Foreskin keratinocyte (primary cell): ENCODE measurements at places on chromosomes 6 and 20. TPM values are rescaled to one million over a fixed set of nuclear protein-coding genes. Genes with fewer than 3 reads are reported as not detected.

The PAK5 gene
- not detected in 2 replicates for total RNA-seq

The SLC52A3 gene
- 2.1 and 2.3 TPM in 2 replicates for total RNA-seq

The LBP gene
- not detected in 2 replicates for total RNA-seq

The NSFL1C gene
- 50.9 and 60.8 TPM in 2 replicates for total RNA-seq

The GGT7 gene
- total RNA-seq: 4.3 and 5.7 TPM in 2 replicates

The GNMT gene
- total RNA-seq: 0.20 and 0.32 TPM in 2 replicates

The GPR6 gene
- not detected in 2 replicates for total RNA-seq

The WFDC5 gene
- 0.51 and 0.53 TPM in 2 replicates for total RNA-seq

The SRSF12 gene
- total RNA-seq: 0.32 and 0.51 TPM in 2 replicates

The REM1 gene
- total RNA-seq: not detected in 2 replicates

The FAM184A gene
- total RNA-seq: 0.14 and 0.17 TPM in 2 replicates

The TRAPPC3L gene
- total RNA-seq: 0.07 and 0.20 TPM in 2 replicates

The PRDM13 gene
- total RNA-seq: not detected in 2 replicates

The BHLHE23 gene
- total RNA-seq: not detected in 2 replicates

The DEFB126 gene
- total RNA-seq: not detected in 2 replicates

The EDN3 gene
- not detected in 2 replicates for total RNA-seq

The NFATC2 gene
- under 0.01 TPM in 1 of 2 replicates, not detected in the other for total RNA-seq

The CYP24A1 gene
- total RNA-seq: 1.4 and 2.3 TPM in 2 replicates

The ZBTB46 gene
- total RNA-seq: 0.20 and 0.21 TPM in 2 replicates

The LPA gene
- total RNA-seq: not detected in 2 replicates

The MAS1 gene
- total RNA-seq: not detected in 2 replicates

The BPI gene
- total RNA-seq: not detected in 2 replicates

The PNPLA1 gene
- not detected in 2 replicates for total RNA-seq

The EYA4 gene
- total RNA-seq: not detected in 2 replicates

The TAGAP gene
- 0.07 TPM in 2 replicates for total RNA-seq

The CRISP2 gene
- not detected in 2 replicates for total RNA-seq

The ARFGEF3 gene
- 0.04 and 0.10 TPM in 2 replicates for total RNA-seq

The RAB32 gene
- 61.9 and 71.7 TPM in 2 replicates for total RNA-seq
